ENCODE measurements at places on chromosomes 2 and 18.

DNA sequence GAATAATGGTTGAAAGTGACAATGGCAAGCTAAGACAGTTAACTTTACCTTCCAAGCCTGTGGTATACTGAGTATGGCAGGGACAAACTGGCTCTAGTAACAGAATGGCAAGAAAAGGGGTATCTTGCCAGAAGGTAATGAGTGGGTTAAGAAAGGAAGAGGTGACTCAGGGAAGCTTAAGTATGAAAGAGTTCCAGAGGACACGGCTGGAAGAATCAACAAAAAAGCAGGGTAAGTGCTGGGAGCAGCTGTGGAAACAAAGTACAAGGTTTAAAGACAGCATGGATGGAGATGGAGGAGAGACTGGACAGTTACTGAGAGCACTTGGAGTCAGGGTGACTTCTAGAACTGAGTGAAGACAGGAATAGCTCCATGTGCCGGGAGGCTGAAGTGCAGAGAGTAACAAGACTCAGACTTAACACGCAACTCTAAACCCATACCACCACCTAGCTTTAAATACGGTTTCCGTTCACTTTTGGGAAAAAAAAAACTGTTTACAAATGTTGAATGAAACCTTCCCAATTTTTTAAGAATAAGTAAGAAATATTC lies 69.0 kb downstream of the REV1 start:
- no peak for DNase-seq

- no peak for DNase-seq
Measured at GRCh38 chr2:203687165-203687564, 19.3 kb upstream of the CD28 start.

GRCh38 chr18:41444943-41445342 lies 510.1 kb upstream of the PIK3C3 start:
- no peak for DNase-seq

GRCh38 chr18:62458868-62459716 lies 63.7 kb upstream of the ZCCHC2 start:
- no peak for DNase-seq

DNA sequence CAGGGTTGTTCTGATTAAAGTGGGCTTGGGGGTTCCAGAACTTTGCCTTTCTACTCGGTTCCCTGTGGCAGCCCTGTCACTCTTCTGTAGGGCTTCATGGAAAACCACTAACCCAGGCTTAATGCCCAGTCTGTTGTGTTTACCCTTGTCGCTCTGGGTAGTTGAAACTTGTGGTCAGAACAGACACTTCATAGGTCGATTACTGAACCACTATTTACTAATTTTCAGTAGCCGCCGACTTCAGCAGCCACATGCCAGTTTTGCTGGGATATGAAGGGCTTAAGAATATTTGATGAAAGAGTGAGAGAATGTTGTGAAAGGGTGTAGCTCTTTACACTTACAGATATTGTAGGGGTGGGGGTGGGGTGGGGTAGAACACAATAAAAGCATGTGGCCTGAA lies 362.3 kb downstream of the RND3 start:
- no peak for DNase-seq

GRCh38 chr18:25974630-25975077 lies 115.8 kb downstream of the SS18 start:
- no peak for DNase-seq
